ENCODE measurements at places on chromosomes 3 and 15.

DNA sequence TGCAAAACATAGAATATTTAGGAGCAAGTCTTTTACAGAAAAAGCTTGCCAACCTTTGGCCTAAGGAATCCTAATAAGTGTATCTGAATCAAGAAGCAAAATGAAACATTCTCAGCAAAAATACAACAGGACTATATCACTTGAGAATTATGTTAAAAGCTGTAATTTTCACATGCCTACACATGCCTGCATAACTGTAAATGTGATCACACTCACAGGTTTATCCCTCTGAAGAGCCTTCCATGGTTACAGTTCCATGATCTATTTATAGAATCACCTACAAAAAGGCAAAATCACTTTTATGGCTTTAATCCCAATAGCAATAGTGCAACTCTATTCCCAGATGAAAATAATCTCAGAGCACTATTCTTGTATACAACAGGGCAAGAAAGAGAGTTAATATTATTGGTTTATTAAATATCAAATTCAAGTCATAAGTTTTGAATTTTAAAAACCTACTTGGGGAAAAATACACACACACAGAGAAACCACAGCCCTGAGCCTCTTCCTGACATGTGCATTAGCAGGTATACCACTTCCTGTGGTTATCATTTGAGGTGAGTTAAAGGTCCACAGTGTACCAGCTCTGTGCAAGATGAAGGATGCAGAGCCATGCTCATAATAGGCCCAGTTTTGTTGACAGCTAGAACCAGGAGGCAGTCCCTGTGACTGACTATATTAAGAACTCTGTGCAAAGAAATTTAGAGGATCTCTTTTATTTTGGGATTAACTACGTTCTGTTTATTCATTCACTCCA is 252.5 kb upstream of the TGFBR2 start:
- DNase-seq, result peak; percentile 22

DNA sequence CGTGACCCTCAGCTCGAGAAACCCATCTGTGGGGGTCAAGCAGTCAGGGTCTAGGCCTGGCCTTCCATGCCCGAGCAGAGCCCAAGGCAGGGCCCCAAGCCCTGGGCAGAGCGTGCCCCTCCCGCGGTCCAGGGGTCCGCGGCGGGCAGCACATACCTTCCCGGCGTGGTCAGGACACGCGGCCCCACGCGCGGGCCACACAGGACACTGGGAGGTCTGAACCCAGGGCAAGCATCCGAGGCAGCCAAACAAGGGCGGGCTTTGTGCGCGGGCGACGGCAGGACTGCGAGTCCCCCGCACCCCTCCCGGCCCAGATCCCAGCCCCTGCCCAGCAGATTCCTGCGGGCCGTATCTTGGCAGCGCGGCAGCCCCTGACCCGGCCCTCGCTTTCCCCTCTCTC is 61.6 kb upstream of the ACAN start:
- no peak for DNase-seq

DNA sequence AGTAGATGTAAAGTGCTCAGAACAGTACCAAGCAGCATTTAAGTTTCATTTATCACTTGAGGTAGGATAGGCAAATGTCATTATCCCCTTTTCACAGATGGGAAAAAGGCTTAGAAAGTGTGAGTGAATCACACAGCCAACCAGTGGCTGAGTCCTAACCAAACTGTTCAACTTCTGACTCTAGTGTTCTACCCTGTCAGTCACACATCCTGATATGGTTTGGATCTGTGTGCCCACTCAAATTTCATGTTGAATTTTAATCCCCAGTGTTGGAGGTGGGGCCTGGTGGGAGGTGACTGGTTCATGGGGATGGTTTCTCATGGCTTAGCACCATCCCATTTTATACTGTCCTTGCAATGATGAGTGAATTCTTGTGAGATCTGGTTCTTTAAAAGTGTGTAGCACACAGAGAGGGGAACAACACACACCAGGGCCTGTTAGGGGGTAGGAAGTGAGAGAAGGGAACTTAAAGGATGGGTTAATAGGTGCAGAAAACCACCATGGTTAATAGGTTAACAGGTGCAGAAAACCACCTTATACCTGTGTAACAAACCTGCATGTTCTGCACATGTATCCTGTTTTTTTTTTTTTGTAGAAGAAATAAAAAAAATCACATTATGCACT is 304.7 kb downstream of the SUCLG2 start:
- DNase-seq, result no peak

DNA sequence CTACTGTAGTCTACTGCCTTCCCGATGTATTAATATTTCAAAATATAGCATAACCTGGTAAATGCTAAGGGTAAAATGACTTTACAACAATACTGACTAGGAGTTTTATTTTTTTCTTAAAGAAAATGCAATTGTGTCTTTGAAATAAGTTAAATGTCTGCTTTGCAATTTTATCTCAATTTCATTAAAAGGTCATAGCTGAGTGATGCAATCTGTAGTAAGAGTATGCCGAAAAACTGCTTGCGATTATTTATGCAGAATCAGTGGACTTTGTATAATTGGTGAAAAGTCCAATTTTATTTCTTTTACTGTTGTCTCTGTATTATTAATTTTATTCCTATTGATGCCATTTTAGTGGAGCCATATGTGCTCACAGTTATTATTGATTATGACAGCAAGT is 1143.6 kb upstream of the EPHA6 start:
- DNase-seq, result no peak

GRCh38 chr15:33378866-33379480 is 68.2 kb downstream of the RYR3 start:
- no peak for DNase-seq

- no peak for DNase-seq
Observed at GRCh38 chr3:5312290-5312689, 124.8 kb downstream of the EDEM1 start.

Measured in stimulated activated CD4-positive, alpha-beta T cell treated with anti-CD3 and anti-CD28 coated beads, Interleukin-1b, Interleukin-23, amount 100 ng/mL, for 1 hour (primary cell).